ENCODE measurements at places on chromosomes 1 and 21.

- no peak for DNase-seq
These were observed 3.4 kb upstream of the FALEC start for GRCh38 chr1:150511985-150512660.

DNA sequence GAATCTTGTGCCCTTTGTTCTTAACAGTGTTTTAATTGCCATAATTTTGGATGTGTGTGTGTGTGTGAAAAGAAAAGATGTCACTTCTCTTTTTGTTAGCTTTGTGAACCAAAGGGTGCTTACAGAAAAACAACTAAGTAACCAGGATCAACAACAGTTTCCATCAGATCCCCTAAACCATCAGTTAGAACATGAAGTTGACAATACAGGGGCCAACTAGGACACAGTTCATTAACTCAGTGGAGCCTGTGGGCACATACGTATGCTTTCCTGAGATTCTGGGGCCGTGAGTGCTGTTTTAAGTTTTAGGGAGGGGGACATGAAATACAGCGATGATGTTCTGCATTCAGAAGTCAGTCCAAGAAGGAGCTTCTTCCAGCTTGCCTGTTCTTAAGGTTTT, 133.6 kb downstream of the TLR5 start:
- no peak for DNase-seq

DNA sequence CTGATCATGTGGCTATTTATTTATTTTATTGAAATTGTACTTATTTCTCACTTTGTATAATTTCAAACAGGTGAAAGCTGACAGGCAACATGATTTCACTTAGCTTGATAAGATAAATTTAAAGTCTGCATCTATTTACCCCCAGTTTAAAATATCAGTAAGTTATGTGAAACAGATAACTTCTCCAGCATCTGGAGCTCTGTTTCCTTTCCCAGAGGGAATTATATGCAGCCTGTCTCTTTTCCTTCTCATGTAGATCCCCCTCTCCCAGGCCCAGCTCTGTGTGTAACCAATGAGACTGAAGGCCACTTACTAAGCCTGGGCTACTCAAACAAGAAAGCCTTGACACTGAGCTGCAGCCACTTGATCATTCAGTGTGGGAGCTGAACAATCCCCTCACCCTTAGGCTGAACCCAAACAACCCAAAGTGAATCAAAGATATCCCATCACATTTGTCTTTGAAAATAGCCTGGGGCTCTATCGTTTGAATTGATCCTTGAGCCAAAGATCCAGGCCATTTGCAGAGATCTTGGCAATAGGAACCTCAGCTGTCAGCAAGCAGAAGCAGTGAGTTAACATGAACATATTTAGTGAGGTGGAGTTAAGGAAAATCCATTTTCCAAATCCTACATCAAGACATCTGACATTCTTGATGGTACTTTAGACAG, 383.9 kb downstream of the TGFB2 start:
- DNase-seq = no peak

DNA sequence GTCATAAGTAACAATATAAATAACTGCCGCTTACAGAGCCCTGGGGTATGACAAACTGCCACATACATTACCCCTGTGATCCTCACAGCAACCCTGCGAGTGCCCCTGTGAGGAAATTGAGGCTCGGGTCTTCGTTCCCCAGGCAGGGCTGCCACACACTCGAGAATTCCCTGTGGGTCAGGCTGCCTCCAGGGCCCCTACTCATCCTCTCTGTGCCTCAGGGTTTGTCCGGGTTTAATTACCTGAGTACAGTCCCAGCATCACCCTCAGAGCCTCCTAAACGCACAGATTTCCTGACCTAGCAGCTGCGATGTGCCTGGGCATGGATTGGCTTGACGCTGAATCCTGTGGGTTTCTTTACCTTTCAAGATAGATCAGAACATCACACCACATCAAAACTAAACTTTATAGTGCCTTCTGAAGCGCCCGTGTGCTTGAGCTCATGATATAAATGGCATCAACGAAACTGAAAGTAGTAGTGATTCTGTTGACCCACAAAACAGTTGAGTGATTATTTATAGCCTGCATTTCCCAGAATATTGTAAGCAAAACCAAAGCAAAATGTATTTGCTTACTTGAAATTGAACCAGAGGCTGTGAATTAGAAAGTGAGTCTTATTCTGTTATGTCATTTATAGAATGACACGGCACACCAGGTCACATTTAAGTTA, 14.0 kb downstream of the SLC37A1 start:
- DNase-seq = no peak

- no peak for DNase-seq
These were observed 531 bp downstream of the SNIP1 start for GRCh38 chr1:37553598-37553926.

GRCh38 chr21:18951271-18952038, 547.9 kb upstream of the TMPRSS15 start:
- peak; percentile 19 for DNase-seq

DNA sequence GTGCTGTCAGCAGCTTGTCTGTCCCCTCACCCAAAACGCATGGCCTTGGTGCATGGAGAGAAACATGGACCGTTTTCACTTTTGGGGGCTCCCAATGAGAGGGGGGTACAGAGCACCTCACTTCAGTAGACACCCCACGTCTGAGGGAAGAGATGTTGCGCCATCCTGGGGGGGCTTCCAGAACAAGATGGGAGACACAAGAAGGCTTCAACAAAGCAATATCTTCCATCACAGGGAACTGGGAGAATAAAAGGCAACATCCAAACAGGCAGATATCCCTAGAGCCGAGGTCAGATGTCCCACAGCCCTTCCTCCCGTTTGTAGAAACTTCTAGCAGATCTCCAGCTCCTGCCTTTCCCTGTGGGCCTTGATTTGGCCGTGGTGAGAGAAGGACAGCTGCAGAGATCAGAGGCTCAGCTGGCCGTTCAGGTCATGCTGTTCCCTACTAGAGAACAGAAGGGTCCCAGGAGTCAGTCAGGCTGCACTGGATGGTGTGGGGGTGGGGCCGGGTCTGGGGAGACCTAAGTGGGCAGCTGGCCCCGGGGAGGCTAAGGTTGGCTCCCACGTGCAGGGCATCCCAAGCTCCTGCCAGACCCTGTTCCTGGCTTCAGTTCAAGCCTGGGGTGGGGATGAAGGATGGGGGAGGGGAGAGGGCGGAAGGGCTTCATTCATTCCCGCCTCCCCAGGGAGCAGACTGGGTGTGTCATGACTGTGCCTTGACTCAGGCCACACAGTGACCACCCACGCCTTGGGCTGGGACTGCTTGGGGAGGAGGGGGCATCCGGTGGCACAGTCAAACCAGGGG, 4.4 kb downstream of the PLOD1 start:
- DNase-seq = no peak

Data from astrocyte of the cerebellum (primary cell).